Right lobe of liver (tissue), 6 donors: ENCODE measurements at places on chromosomes 5 and 9. TPM values are rescaled to one million over a fixed set of nuclear protein-coding genes. Genes with fewer than 3 reads are reported as not detected.
A peak's percentile ranks its signal among the peaks of the same experiment; 100 is the strongest.

MARVELD2 gene
- 37.1 TPM for total RNA-seq

OMD gene
- total RNA-seq = 0.15 TPM

MRNIP gene
- total RNA-seq = 5.7 TPM

FOXI1 gene
- not detected for total RNA-seq

TGFBI gene
- total RNA-seq = 30.7 TPM

PRSS3 gene
- total RNA-seq = 7.0 TPM

CKMT2 gene
- 1.0 TPM for total RNA-seq

DNA sequence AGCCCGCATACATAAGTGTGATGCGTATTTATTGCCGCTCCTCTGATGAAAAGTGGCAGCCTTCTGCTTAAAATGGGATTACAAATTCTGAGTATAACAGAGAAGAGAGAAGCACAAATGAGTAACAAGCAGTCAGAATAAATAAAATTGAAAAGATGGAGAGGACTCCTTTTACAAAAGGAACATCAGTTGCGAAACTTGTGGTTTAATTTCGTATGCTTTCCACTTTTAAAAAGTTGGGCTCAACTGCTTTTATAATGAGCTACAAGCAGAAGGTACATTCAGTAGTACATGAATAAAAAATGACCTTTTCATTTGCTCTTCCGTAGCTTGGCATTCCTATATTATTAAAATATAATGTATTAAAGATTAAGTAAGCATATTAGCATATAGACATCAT is 320.0 kb downstream of the FBXL17 start:
- no peak for DNase-seq
- no peak overlapping the region for H3K4me3 ChIP-seq
- H3K27me3 ChIP-seq = no peaks in the 10 kb centered on the region
- H3K27ac ChIP-seq = no peak overlapping the region
- H3K36me3 ChIP-seq = no peaks in the 10 kb centered on the region
- no peaks in the 10 kb centered on the region for H3K4me1 ChIP-seq

DNA sequence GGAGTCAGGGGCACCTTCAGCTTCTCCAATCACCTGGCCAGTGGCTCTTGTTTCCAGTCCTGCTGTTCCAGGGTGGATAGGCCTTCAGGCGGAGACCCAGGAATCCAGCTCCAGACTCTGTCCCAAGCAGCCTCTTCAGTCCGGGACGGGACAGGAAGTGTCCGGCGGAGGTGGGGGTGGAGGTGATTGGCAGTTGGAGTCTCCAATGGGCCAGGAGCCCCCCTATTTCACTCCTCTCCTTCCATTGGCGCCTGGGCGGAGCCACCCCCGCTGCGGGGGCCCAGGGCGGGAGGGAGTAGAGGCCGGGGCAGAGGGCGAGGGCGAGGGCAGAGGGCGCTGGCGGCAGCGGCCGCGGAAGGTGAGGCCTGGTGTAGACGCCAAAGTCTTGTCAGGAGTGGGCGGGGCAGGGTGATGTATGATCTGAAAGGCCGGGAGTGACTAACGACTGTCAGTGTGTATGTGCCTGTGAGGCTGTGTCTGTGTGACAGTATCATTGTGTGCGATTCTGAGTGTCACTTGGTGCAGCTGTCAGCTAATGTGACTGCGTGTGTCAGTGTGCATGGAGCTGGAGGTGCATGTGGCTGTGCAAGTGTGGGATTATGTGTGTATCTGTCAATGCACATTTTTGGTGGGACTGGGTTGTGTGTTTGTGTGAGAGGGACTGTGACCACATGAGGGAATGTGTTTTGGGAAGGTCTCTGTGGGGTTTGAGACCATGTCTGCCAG is at the start of gene IL11RA:
IL11RA (plus strand) TSS at position 310 of the 726 bp plus-strand sequence. CDS start 3,033 bp downstream, outside the sequence.
- DNase-seq = peak; percentile 97
- H3K27me3 ChIP-seq = no peaks in the 10 kb centered on the region
- H3K36me3 ChIP-seq = no peaks in the 10 kb centered on the region
- peak within 1 kb of the TSS; percentile 14 for H3K4me3 ChIP-seq
- H3K27ac ChIP-seq = peak within 1 kb of the TSS; percentile 77
- no peaks in the 10 kb centered on the region for H3K4me1 ChIP-seq

DNA sequence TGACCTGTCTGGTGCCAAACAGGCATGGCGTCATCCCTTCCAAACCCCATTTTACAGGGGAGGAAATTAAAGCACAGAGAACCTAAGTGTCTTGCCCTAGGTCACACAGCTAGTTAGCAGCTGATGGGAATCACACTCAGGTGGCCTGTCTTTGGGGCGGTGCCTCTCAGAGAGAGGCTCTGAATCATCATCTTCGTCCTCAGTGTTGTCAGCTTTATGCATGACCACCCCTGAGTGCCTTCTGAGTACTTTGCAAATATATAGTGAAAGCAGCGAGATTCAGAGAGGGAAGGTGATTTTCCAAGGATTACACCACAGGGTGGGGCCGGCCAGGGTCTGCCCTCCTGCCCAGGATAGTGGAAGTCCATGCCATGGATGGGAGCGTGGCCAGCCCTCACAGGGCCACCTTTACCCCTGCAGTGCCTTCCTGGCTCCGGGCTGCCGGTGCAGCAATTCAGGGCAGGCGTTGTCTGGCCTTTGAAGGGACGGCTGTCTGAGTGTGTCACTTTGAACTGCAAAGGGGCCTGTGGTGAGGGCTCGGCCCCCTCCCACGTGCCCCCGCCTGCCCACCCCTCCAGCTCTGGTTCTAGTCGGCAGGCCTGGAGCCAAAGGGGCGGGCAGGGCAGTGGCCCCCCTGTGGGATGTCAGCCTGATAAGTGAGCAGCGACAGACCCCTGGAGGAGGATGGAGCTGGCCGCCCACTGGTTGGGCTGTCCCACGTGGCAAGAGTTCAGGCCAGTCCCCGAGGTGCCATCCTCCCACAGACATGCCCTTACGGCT is 16.9 kb downstream of the LMX1B start:
- no peak for DNase-seq
- H3K27ac ChIP-seq = no peak overlapping the region
- no peak overlapping the region for H3K4me3 ChIP-seq
- peaks cover 36% of the 10 kb centered on the region for H3K27me3 ChIP-seq

GRCh38 chr5:10667431-10668057 is 93.5 kb downstream of the DAP start:
- H3K36me3 ChIP-seq = no peaks in the 10 kb centered on the region
- H3K4me3 ChIP-seq = no peak overlapping the region
- H3K27me3 ChIP-seq = no peaks in the 10 kb centered on the region
- no peak overlapping the region for H3K27ac ChIP-seq
- DNase-seq = no peak

- no peak overlapping the region for H3K4me3 ChIP-seq
- no peaks in the 10 kb centered on the region for H3K27me3 ChIP-seq
- no peak for DNase-seq
Measured at GRCh38 chr5:23332650-23333251, 174.7 kb upstream of the PRDM9 start.

DNA sequence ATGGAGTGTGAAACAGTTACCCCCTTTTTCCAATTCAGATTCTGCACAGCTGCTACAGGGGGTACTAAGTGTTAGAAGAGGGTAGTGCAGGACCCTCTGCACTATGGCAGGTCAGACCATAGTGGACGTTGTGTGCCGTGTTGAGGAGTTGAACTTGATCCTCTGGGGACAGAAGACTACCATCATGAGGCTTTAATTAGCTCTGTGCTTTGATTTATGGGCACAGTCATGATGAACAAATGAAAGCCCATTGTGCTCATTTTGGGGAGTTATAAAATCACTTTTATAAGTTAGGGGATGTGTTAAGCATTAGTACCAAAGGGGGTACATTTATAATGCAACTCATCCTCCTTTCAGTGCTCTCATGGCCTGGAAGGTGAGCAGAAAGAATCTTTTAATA is 62.7 kb downstream of the ZSWIM6 start:
- H3K4me3 ChIP-seq = no peak overlapping the region
- H3K27me3 ChIP-seq = no peaks in the 10 kb centered on the region
- H3K4me1 ChIP-seq = no peaks in the 10 kb centered on the region
- no peaks in the 10 kb centered on the region for H3K36me3 ChIP-seq
- H3K27ac ChIP-seq = no peak overlapping the region

DNA sequence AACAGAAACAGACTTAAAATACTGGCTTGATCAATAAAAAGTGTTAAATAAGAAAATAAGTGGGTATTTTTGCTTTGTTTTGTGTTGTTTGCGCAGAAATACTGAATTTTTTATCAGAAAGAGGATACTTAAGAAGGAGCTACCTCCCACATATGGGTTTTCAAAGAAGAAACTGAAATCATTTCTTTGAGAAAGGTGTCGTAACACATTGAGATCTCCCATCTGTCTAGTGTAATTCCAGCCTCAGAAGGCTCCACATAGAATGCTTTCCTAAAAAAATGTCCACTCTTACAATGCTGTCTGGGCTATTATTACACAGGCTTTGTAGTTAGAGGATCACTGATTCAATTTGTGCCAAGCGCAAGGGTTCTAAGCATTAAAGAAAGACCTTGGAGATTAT is 226.2 kb downstream of the EPB41L4A start:
- no peaks in the 10 kb centered on the region for H3K36me3 ChIP-seq
- no peak for DNase-seq
- H3K27ac ChIP-seq = no peak overlapping the region
- no peak overlapping the region for H3K4me3 ChIP-seq
- H3K4me1 ChIP-seq = no peaks in the 10 kb centered on the region

GRCh38 chr9:127586096-127586495 is 26.0 kb upstream of the STXBP1 start:
- DNase-seq = no peak
- H3K27me3 ChIP-seq = no peaks in the 10 kb centered on the region
- H3K4me1 ChIP-seq = no peaks in the 10 kb centered on the region
- H3K36me3 ChIP-seq = no peaks in the 10 kb centered on the region
- no peak overlapping the region for H3K27ac ChIP-seq

GRCh38 chr9:121698627-121699570 is 47.5 kb downstream of the DAB2IP start:
- H3K27me3 ChIP-seq = no peaks in the 10 kb centered on the region
- peak overlapping the region; percentile 6 for H3K4me3 ChIP-seq
- H3K36me3 ChIP-seq = no peaks in the 10 kb centered on the region
- H3K27ac ChIP-seq = no peak overlapping the region

- H3K4me1 ChIP-seq = no peaks in the 10 kb centered on the region
- H3K27ac ChIP-seq = no peak overlapping the region
- DNase-seq = no peak
- no peaks in the 10 kb centered on the region for H3K27me3 ChIP-seq
- no peak overlapping the region for H3K4me3 ChIP-seq
Measured at GRCh38 chr5:95261437-95262175, 23.3 kb downstream of the MCTP1 start.

DNA sequence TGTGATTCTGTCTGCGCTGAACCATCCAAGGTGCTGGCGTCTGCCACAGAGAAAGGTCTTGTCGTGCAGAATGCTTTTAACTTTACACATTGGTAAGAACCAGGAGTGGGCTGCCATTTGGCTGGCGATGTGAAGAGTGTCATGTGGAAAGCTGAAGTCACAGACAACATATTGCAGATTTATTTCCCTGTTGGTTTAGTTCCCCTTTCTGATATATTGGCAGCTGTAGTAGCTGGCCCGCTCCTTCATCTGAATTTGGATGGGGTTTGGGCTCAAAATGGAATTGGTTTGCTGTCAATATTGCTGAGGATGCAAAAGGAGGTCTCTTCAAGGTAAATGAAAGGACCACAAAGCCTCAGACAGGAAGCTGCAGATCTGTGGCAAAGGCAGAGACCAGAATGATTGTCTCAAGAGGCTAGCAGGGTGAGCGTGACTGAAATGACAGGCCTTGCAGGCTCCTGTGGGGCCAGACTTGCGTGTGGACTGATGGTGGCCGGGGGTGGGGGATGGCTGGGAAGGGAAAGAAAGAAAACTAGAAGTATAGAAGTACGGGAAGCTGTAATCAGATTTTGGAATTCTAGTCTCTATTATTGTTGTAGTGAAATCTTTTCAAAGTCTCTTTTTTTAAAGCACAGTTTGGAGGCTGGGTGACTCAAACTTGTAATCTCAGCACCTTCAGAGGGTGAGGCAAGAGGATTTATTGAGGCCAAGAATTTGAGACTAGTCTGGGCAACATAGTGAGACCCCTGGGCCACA is 25.1 kb upstream of the CD180 start:
- no peaks in the 10 kb centered on the region for H3K36me3 ChIP-seq
- no peak overlapping the region for H3K27ac ChIP-seq
- no peaks in the 10 kb centered on the region for H3K27me3 ChIP-seq
- no peak overlapping the region for H3K4me3 ChIP-seq
- DNase-seq = no peak

DNA sequence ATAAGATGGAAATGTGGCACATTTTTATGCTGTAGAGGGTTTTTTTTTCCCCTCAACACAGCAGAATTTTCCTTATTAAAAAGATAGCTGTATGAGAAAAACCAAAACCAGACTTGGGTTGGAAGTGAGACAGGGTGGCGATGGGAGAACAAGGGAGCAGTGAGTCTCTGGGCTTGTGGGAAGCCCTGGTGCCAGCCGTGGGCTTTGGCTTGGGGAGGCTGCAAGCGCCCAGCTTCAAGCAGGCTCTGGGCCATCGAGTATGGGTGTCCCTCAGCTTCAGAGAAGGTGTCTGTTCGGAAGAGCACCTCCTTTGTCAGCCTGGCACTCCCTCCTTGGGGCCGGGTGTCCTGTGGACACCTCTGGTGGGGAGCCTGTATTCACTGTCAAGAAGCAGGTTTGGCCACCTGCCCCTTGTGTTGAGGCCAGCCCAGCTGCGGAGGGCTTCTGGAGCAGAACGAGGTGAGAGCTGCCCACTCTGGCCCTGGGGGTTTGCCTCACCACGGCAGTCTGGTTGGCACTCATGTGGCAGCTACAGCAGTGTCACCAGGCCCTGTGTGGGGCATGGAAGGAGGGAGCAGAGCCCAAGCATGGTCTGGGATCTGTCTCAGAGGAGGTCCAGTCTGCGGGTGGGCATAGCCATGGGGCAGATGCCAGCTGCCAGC is 37.6 kb upstream of the ANGPTL2 start:
- no peak overlapping the region for H3K4me3 ChIP-seq
- no peaks in the 10 kb centered on the region for H3K27me3 ChIP-seq
- no peak overlapping the region for H3K27ac ChIP-seq
- no peaks in the 10 kb centered on the region for H3K4me1 ChIP-seq
- H3K36me3 ChIP-seq = no peaks in the 10 kb centered on the region

- no peaks in the 10 kb centered on the region for H3K27me3 ChIP-seq
- no peak for DNase-seq
- H3K36me3 ChIP-seq = no peaks in the 10 kb centered on the region
- H3K27ac ChIP-seq = no peak overlapping the region
- no peaks in the 10 kb centered on the region for H3K4me1 ChIP-seq
Measured at GRCh38 chr5:58505971-58506640, 14.9 kb downstream of the GAPT start.

- no peaks in the 10 kb centered on the region for H3K4me1 ChIP-seq
- no peak for DNase-seq
- H3K27ac ChIP-seq = no peak overlapping the region
Measured at GRCh38 chr5:130109152-130109551, 204.9 kb downstream of the CHSY3 start.

- peaks cover 1% of the 10 kb centered on the region for H3K36me3 ChIP-seq
- no peaks in the 10 kb centered on the region for H3K27me3 ChIP-seq
- H3K4me1 ChIP-seq = peaks cover 32% of the 10 kb centered on the region
- H3K4me3 ChIP-seq = no peak overlapping the region
Measured at GRCh38 chr9:4547016-4547415, 56.7 kb downstream of the SLC1A1 start.

- DNase-seq = no peak
- H3K27me3 ChIP-seq = no peaks in the 10 kb centered on the region
- peaks cover 15% of the 10 kb centered on the region for H3K4me1 ChIP-seq
- no peak overlapping the region for H3K4me3 ChIP-seq
- peaks cover 10% of the 10 kb centered on the region for H3K36me3 ChIP-seq
- H3K27ac ChIP-seq = no peak overlapping the region
Measured at GRCh38 chr9:124873664-124874063, 11.7 kb downstream of the ARPC5L start.
